ENCODE measurements at places on chromosomes 6 and 20. TPM values are rescaled to one million over a fixed set of nuclear protein-coding genes. Genes with fewer than 3 reads are reported as not detected.

Gene BYSL
- total RNA-seq: 31.1 TPM

GRCh38 chr20:54063992-54064676, 6.3 kb downstream of the BCAS1 start:
- DNase-seq: no peak

DNA sequence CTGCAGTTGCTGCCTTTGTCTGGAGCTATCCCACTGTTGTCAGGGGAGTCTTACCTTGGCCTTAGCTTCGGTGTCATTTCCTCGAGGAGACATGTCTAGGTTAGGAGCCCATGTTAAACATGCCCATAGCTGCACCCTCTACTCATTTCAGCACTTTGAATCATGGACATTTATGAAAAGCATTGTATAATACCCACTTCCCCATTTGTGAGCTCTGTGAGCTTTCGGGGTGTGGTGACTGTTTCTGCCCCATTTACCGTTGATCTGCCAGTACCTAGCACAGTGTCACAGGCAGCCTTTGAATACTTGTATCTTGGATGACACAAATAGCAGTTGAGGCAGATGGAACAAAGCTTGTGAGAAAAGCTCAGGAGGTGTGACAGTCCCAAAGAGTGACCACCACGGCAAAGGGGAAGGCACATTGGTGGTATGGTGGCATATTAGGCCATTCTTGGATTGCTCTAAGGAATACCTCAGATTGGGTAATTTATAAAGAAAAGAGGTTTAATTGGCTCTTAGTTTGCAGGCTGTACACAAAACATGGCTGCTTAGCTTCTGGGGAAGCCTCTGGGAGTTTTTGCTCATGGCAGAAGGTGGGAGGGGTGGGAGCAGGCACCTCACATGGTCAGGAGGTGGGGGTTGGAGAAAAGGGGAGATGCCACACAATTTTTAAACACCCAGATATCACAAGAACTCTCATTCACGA, 42.0 kb downstream of the JARID2 start:
- DNase-seq: no peak

- no peak for DNase-seq
Measured at GRCh38 chr20:21862259-21862946, 156.9 kb downstream of the PAX1 start.

GRCh38 chr6:157758516-157759023, 64.5 kb upstream of the SNX9 start:
- DNase-seq: no peak

DNA sequence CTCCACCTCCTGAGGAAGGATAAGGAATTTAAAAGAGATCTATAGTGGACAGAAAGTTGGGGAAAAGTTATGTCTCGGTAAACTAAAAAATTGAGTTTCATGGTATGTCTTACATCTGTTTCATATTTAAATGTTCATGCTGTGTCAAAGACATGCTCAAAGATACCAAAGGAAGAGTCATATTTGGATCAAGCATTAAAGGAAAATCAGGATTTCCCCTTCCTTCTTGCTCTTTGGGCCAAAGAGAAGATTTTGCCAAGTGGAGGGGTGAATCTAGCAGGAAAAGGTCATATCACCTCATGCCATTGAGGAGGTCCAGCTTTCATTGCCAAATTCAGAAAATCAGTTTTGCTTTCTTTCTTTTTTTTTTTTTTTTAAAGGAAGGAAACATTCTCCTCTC, 192.4 kb downstream of the OGFRL1 start:
- DNase-seq: no peak

DNA sequence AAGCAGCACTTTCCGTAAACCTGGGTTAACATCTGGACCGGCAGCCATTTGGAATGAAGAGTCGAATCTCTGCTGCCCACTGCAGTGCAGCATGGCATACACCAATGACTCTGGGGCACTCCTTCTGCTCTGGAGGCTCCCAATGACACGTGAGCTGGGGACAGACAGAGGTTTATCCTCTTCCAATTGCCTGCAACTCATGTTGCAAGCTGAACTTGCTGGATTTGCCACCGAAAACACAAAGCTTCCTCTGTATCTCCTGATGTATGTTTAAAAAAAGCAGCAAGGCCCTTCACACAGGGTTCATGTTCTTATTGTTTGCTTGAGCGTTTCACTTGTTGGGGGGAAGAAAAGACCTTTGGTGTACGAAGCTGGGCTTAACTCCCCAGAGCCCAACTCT, 10.8 kb downstream of the NCOA5 start:
- DNase-seq: no peak

DNA sequence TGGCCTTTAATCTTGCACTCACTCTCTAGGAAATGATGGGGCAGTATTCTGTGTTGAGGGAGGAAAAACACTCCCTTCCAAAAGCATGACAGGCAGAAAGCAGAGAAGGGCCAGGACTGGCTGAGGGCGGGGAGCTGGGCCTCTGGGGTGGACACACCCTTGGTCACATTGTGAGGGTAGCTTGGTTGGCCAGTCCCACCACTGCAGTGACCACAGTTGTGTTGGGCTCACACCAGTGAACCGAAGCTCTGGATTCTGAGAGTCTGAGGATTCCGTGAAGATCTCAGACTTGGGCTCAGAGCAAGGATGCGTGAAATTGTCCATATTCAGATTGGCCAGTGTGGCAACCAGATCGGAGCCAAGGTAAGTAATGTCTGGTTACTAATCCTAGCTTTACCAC, at the start of gene TUBB1:
Gene TUBB1, plus strand, starts transcription at position 213 of the 400 bp plus-strand sequence. Its CDS starts 94 bp downstream, at position 307.
- DNase-seq: no peak
